BJ (cell line): ENCODE measurements at places on chromosomes 3 and 15.
A peak's percentile ranks its signal among the peaks of the same experiment; 100 is the strongest.

DNA sequence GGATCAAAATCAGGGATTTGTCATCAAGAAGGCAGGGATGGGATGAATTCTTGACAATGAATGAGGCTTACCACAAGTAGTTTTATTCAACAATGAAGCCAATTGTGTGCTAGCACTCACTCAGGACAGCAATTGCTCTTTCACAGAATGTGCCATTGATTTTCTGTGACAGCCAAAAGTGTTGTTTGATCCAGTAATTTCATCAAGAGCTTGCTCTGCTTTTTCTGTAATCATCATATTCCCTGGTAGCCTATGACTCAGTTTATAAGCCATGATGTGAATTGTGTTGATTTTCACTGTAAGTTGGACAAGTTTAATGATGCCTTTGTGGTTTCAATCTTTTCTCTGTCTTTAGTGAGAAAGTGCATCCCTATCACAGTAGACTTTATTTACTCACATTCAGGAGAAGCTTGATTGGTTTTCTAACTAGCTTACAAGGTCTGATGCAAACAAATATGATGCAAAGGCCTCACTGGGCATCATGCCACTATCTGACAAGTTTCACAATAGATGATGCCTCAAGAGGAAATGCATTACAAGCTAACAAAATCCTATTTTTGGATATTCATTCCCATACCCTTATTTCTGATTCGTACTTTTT is 13.6 kb upstream of the CSRNP1 start:
- DNase-seq = peak; percentile 94

DNA sequence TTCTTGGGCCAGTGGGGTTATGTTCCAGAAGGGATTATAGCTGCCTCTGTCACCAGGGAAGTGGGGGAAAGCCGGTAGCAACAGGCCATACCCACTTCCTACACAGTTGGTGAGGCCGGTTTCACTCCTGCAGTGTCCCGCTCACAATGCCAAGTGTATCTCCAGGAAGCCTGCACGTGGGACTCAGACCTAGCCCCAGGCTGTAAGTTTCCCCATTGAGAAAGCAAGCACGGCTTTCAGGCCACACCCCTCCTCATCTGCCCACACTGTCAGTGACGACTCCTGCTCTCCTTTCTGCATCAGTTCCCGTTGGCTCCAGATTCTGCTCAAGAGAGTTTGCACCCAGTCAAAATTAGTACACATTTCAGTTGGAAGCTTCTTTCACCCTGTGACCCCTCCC is 51.6 kb upstream of the CPOX start:
- DNase-seq = no peak

DNA sequence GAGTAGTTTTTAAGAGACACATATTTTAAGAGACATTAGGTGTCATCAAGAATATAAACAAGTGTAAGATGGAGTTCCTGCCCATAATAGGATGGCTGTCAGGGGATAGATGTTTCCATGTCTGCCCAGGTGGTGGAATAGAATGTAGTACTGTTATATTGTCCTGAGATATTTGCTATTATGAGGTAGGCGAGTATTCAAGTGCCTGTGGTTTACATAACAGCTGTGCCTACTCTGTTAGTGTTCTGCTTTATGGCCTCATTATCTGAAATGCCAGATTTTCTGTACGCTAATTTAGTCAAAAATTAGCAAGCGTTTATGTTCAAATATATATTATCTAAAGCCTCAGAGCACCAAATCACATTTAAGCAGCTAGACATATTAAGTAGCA is 360.2 kb upstream of the ROPN1 start:
- DNase-seq = no peak

DNA sequence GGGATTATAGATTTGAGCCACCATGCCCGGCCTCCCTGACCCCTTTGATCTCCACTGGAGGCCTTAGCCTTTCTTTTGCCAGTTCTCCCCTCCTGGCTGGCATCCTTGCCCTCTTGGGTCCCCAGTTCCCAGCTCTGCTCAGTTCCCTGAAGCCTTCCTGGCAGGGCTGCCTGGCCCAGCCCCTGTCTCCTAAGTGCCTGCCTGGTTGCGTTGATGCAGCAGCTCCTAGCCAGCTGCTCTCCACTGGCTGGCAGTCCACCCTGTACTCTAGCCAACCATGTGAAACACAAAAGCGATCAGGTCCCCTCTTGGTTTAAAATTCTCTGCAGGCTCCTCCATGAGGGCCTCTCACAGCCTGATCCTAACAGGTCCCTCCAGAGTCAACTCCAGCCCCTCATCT is 184.7 kb downstream of the RAB11A start:
- no peak for DNase-seq

- no peak for DNase-seq
Measured at GRCh38 chr3:64667887-64668581, 19.8 kb downstream of the ADAMTS9 start.

DNA sequence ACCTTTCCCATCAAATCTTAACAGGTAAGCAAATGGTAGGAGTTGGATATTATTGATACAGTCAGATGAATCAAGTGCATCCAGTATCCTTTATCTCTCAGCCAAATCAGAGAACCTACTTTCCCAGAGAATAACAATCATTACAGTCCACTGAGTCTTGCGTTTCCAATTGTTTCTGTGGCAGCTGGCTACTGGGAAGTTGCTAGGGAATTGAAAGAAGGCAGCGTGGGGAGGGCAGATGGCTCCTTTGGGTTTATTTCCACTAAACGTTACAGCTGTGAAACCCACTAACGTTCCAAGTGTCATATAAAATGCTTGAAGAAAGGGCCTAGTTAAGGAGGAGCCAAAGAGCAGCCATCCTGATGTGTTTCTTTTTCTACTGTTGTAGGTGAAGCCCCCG is 78.4 kb downstream of the WDR72 start:
- no peak for DNase-seq

- DNase-seq = no peak
Measured at GRCh38 chr3:28050885-28051284, 190.5 kb upstream of the CMC1 start.

DNA sequence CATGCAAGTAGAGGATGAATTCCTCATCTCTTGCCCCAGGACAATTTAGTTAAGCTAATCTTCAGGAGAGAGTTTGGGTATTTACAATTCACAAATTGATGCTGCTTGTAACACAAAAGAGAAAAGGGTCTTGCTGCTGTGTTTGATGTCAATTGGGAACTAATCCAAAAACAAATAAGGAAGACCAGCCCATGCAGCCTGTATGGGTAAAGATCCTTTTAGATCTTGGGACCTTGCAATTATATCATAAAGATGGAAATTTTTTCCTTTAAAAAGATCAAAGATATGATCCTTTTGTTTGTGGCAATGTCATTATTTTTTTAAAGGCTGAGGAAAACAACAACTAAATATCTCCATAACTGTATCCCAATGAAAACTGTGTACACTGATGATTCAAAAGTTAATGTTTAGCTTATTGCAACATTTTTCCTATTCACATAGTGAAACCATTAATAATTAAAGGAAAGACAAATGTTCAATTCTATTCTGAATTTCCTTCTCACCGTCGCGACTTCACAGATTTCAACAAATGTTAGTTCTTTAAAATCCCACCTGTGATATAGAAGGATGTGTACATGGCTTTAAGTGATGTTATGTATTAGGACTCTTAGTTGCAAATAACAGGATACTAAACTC is 40.2 kb downstream of the TMEM212 start:
- DNase-seq = no peak

GRCh38 chr3:169822091-169822490 is 9.4 kb upstream of the LRRC34 start:
- DNase-seq = no peak

DNA sequence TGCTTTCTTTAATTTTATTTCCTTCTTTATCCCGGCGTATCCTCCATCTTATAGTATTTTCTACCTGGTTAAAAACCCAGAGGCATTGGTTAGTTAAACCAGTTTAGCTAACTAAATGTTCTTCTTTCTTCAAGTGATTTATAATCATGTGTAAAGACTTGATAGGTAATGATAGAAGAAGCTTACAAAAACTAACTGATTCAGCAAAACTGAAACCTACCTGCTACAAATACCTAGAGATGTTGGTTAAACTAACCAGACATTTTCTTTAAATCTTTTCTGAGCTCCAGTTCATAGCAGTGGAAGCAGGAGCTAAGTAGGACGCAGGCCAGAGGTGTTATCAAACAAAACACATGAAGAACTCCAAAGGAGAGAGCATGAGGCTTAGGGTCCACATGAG is 44.8 kb downstream of the LEO1 start:
- no peak for DNase-seq

DNA sequence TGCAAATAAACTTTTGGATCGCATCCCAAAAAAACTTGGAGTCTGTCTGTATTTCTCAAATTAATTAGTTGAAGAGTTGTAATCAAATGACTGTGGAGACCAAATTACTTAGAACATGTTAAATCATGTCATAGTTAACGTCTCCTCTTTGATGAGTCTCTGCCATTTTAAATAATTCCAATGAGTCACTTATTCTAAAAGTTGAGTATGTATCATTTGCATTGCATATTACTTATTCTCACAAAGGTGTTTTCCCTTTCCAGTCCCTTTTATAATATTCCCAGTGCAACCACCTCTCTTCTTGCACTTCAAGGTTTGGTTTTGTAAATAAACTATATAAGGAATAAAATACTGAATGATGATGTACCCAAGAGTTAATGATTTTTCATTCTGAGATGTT is 36.0 kb upstream of the MBNL1 start:
- DNase-seq = no peak

- no peak for DNase-seq
Measured at GRCh38 chr3:77195766-77196545, 156.1 kb downstream of the ROBO2 start.

GRCh38 chr3:111531446-111531845 is 10.6 kb upstream of the CD96 start:
- DNase-seq = no peak

- no peak for DNase-seq
Measured at GRCh38 chr15:36798794-36799193, 219.4 kb downstream of the CDIN1 start.

DNA sequence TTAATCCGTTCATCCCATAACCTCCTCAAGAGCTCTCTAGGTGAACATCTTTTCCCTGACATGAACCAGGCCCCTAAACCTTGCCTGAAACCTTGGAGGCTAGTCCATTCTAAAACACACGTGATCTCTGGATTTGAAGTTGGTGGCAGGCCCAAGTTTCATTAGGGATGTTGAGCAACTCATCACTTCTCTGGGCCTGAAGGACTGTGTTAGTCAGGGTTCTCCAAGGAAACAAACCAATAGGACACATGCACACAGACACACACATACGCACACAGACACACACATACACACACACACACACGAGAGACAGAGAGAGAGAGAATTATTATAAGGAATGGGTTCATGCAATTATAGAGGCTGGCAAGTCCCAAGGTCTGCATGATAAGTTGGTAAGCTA is 31.9 kb downstream of the ACAN start:
- no peak for DNase-seq

DNA sequence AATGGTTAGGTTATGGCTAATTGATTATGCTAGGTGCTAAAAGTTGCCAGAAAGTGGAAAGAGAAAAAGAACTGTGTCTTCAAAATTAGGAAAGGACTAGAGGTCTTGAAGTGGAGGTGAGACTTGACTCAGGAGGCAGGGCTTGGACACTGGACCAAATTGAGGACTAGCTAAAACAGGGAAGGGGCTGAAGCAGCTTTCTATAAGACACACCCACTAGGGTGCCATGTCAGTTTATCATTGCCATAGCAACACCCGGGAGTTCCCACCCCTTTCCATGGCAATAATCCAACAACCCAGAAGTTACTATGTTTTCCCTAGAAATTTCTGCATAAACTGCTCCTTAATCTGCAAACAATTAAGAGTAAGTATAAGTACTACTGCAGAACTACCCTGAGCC is 42.9 kb upstream of the MITF start:
- DNase-seq = no peak

DNA sequence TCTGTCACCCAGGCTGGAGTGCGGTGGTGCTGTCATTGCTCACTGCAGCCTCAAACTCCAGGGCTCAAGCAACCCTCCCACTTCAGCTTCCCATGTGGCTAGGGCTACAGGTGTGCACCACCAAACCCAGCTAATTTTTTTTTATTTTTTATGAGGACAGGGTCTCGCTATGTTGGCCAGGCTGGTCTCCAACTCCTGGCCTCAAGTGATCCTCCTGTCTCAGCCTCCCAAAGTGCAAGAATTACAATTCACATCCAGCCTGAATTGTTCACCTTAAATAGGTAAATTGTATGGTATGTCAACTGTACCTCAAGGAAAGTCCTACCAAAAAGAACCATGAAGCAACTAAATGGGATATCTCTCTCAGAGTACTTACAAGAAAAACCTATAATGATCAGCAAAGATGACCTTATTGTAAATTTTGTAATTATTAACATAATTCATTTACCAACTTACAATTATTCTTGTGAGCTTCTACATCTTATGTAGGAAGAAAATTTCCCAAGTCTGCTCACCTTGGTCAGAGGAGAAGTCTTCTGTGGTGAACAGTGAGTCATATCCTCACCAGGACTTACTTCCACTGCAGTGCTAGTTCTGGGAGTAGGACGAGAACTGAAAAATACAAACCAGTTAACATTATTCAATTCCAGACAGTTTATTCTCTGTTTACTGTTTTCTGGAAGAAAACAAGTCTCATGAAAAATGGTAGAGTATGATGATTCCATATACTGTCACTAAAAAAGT is 54.4 kb downstream of the ULK4 start:
- DNase-seq = no peak

- no peak for DNase-seq
Measured at GRCh38 chr15:94258246-94258645, 26.9 kb downstream of the MCTP2 start.

DNA sequence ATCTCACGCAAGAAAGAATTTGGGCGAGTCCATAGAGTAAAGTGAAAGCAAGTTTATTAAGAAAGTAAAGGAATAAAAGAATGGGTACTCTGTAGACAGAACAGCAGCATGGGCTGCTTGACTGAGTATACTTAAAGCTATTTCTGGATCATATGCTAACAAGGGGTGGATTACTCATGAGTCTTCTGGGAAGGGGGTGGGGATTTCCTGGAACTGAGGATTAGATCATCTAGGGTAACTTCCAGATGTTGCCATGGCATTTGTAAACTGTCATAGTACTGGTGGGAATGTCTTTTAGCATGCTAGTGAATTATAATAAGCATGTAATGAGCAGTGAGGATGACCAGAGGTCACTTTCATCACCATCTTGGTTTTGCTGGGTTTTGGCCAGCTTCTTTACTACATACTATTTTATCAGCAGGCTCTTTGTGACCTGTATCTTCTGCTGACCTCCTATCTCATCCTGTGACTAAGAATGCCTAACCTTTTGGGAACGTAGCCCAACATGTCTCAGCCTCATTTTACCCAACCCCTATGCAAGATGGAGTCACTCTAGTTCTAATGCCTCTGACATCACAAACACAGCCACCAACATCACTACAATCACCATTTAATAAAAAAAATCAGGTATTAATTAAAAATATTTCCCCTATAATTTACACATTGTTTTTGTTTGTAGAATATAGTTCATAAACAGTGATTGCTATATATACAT is 890.7 kb upstream of the EPHA6 start:
- DNase-seq = peak; percentile 33

- DNase-seq = no peak
Measured at GRCh38 chr3:27533261-27533607, 49.0 kb upstream of the SLC4A7 start.

DNA sequence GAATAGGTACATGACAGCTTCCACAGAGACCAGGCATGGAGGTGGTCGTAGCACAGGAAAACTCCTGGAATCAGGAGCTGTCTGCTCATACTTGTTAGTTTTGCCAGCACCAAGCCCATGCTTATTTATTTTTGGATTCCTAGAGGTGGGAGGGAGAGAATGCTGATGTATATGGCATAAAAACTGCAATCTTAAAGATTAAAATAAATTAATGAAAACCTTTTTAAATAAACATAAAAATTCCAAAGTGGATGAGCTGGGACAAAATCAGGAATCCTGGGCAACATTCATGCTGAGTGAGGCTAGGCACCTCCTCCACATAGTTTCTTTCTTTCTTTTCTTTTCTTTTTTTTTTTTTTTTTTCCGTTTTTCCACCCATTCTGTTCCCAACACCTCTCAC is 14.3 kb upstream of the BCL6 start:
- no peak for DNase-seq
